Activated CD4-positive, alpha-beta T cell treated with anti-CD3 and anti-CD28 coated beads, Interleukin-2, amount 50 U/mL, for 24 hours (primary cell): ENCODE measurements at places on chromosomes 16 and 17.

DNA sequence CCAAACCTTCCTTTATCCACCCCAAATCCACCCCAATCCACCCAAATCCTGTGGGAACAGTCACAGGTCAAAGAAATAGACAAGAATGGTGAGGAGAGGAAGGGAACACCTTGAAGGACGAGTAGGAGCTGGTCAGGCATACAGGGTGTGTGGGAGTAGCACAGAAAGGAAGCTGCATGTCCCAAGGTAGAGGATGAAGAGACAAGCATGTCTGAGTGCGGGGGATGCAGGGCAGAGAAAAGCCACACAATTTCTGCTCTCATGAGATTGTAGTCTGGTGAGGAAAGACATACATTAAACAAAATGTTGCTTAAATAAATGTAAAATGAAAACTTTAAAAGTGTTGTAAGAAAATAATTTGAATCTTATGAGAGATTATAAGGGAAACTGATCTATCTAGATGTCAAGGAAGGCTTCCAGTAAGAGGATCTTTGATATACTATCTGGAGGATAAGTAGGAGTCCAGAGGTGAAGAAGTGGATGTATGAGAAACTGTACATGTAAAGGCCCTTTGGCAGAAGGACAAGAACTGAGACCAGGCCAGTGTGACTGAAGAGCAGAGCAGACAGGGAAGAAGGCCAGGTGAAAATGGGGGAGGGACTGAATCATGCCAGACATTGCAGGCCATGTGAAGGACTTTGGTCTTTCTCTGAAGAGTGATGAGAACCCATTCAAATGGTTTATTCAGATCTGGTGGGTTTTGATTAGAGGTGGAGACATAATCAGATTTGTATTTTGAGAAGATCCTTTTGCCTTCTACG lies 18.6 kb downstream of the TMEM98 start:
- DNase-seq: no peak

GRCh38 chr16:81707411-81708265 lies 71.5 kb upstream of the PLCG2 start:
- DNase-seq: no peak

GRCh38 chr17:66777689-66778225 lies 57.2 kb upstream of the CACNG5 start:
- no peak for DNase-seq

DNA sequence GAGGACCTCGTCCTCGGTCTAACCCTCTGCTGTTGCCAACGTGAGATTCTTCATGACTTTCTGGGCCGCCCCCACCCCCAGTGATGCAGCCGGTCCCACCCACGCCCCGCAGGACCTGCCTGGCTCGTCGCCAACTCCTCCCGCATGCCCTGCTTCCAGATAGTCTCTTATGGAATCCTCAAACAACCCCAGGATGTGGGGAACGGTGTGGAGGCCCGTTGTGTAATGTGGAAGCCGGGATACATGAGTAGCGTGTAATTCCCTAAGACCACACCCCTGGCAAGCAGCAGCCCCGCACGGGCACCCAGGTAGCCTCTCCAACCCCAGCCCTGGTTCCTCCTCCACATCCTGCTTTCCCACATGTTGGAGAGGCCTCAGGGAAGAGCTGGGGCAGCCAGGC lies 275.9 kb downstream of the C16orf95 start:
- no peak for DNase-seq

DNA sequence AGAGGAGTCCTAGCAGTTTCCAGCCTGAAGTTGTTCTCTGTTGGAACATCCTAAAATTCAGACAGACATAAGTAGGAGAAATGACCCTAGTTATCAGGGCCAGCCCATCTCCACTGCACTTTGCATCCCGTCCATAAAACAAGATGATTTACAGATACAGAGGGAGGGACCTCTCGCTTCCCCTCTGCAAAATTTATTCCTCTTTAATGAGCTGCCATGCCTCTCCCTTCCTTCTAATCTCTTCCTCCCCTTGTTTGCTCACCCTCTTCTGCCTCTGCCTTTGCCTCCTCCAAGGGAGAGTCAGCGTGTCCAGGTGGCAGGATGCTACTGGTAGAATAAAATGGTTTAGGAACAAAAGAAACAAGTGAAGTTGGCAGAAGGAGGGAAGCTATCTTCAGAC lies 351.3 kb downstream of the SOX9 start:
- DNase-seq: no peak

DNA sequence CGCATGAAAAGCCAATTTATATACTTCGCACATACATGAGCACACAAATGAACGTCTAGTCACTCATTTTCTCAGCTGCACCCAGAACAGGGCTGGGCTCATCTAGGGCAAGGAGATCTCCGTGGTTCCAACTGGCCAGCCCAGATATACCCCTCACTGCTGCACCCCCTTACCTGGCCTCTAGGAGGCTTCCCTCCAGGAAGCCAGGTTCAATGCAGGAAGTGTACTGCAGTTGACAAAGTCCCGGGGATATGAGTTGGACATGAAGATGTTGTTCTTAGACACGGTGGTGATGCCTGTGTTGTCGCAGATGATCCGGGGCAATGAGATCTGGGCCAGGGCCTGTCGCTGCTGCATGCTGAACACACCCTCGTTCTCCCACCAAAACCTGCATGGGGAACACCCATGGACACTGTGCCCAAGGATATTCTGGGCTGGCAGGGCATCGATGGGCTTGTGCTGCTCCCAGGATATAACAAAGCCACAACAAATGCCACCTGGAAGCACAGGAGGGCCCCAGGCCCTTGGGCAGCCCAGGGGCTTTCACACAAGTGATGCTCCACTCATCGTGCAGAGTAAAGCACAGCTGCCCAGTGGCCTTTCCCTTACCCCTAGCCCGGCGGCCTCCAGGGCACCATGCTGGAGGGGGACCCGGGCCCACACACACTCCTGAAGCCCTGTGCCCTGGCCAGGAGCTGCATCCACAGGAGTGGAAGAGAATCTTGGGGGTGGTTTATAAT lies 10.1 kb downstream of the MPO start:
- no peak for DNase-seq

DNA sequence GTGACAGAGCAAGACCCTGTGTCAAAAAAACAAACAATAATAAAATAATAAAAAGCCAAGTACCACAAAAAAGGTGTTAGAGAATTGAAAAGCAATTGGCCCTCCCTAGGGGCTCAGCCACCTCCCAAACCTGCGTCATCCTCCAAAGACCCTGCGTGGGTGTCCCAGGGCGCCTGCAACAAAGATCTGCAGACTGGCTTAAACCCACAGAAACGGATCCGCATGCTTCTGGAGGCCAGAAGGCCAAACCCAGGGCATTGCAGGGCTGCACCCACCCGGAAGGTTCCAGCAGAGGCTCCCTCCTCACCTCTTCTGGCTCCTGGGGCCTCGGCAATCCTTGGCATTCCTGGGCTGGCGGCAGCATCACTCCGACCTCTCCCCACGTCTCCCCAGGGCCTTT lies 1.5 kb downstream of the ENPP7 start:
- no peak for DNase-seq

GRCh38 chr16:29302976-29303375 lies 103.5 kb downstream of the NPIPB11 start:
- DNase-seq: no peak

- DNase-seq: no peak
Measured at GRCh38 chr17:10803830-10804475, at the start of gene TMEM238L. TSS of gene TMEM238L (minus strand) at chr17:10804099. CDS start at chr17:10803963, 136 bp downstream.

GRCh38 chr17:76700617-76701470 lies 9.9 kb downstream of the MXRA7 start:
- no peak for DNase-seq

- no peak for DNase-seq
Measured at GRCh38 chr17:71741836-71742235, 379.0 kb upstream of the SOX9 start.

DNA sequence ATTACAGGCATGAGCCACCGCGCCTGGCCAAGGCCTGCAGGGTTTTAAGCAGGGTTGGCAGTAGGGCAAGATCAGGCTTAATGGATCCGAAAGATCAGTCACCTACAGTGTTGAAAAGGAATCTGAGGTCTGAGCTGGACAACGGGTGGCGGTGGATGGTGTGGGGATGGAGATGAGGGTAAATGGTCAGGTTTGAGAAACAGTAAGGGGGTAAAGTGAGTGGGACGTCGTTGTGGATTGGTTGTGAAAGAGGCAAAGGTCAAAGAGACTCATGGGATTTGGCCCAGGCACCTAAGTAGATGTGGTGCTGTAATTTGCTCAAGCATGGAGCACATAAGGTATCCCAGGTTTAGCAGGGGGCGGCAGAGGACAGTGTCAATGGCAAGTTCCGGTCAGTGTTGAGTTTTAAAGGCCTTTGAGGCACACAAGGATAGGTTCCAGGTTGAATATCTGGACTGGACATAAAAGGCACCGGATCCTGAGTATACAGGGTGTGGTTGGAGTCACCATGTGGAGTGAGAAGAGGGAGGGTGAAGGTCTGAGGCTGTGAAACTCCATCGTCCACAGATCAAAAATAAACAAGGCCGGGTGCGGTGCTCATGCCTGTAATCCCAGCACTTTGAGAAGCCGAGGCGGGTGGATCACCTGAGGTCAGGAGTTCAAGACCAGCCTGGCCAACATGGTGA lies 1.1 kb upstream of the SLC16A5 start:
- DNase-seq: no peak

DNA sequence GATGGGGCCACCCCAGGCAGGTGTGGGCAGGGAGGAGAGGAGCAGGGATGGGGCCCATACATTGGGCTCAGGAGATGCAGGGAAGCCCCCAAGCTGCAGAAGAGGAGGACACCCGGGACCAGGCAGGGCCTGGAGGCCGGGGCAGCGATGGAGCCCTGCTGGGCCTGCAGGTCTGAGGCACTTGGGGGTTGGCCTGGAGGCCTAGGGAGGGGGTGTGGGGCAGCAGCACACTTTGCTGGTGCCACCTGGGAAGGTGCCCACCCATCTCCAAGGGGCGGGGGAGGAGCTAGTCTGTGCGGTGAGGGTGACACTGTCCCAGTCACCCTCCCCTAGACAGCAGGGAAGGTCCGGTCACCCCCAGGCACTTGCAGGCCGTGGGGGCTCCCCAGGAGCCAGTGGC lies 6.4 kb upstream of the CCDC57 start:
- DNase-seq: no peak

DNA sequence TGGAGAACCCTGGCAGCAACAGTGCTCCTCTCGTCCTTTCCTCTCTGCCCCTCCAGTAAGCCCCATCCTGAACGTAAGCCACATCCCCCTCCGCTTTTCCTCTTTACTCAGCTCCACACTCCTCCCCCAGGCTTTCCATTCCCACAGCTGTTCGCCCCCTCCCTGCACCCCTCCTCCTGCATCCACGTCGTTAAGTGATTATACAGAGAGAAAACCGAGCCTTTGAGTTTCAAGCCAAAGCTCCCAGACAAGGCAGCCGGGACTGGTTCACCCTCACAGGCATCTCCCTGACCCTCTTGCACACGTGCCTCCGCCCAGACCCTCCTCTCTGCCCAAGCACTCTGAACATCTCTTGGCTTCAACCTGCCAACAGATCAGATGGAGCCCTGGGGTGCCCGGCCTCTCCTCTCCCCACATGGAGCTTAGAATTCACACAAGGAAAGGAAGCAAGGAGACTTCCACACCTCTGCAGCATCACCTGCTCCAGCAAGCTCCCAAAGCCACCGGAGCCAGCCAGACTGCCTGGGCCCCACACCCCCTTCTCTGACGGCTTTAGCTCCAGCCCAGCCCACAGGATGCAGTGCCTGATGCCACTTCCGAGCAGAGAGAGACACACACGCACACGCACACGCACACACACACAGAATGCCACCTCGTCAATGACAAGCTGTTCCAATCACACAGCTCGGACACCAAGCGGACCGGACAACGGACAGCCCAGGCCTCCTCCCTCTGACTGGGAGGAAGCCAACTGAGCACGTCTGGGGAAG lies 99.9 kb upstream of the CCL2 start:
- no peak for DNase-seq

GRCh38 chr17:62090021-62090824 lies 25.1 kb upstream of the MED13 start:
- DNase-seq: no peak

- no peak for DNase-seq
Measured at GRCh38 chr17:21036361-21036881, 6.4 kb downstream of the USP22 start.

GRCh38 chr16:12540290-12540689 lies 263.4 kb downstream of the CPPED1 start:
- no peak for DNase-seq

- DNase-seq: peak; percentile 21
Measured at GRCh38 chr16:88454523-88454947, 1.5 kb downstream of the ZFPM1 start.

DNA sequence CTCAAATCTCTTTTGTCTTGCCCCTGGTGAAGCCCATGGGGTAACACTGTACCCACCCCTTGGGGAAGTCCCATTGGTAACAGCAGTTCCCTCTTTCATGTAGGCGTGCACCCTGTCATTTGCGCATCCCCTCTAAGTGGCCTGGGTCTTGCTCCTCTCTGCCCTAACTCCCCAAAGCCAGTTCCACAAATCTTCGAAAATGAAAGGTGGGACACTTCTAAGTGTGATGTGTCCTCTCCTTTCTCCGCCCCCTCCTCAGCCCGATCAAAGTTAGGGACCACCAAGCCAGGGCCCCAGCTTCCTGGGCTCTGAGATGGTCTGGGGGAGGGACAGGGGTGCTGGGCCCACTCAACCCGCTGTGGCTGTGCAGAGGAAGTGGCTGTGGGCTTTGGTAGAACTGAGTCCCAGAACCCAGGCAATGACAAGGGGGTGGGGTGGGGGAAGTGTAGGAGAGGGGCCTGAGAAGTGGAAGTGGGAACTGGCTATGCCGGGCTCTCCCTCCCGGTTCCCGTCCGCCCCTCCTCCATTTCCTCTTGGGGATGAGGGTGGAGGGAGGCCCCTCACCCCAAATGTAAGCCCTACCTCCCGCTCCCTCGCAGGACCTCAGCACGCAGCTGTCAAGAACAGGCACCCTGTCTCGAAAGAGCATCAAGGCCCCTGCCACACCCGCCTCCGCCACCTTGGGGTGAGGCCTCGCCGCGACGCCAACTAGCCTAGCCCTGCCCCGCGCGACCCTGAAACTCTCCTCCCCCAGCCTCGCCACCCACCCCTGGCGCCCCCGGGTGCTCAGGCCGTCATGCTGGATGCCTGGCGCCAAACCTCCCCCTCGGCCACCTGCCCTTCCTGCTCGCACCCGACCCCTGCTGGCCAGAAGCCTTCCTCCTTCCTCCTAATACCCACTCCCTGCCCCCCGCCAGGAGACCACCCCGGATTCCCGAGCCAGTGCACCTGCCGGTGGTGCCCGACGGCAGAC lies 8.7 kb downstream of the ABI3 start:
- DNase-seq: no peak

- DNase-seq: no peak
Measured at GRCh38 chr17:9272501-9273200, 251.3 kb downstream of the NTN1 start.

GRCh38 chr16:641326-642188 lies at the start of gene MCRIP2:
TSS of gene MCRIP2 (plus strand) at chr16:641828. CDS start at chr16:641992, 164 bp downstream.
- DNase-seq: peak; percentile 58

- no peak for DNase-seq
Measured at GRCh38 chr16:11797957-11798299, 870 bp upstream of the ZC3H7A start.

DNA sequence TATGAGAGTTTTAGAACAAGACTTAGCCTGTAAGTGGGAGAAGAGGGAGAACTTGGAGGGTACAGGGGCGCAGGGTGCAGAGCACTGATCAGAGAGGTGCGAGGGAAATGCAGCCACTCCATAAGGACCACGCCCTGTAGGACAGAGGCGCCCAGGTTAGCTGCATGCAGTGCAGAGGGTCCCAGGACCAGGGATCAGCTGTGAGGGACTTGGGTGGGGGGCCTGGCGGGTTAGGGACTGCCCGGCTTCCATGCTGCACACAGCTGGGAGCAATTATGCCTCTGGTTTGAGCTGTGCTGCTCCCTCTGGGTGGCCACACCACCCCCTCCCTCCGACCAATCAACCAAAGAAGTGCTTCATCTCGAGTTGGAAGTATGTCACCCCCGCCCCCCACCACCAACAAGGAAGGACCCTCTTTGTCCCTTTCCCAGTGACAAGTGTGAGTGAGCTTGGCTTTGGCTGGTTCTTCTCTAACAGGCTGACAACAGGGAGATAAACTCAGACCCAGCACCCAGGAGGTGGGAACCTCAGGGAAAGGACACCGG lies 22.2 kb upstream of the CLEC18A start:
- DNase-seq: no peak
